ENCODE measurements at places on chromosomes 11 and 22.
A peak's percentile ranks its signal among the peaks of the same experiment; 100 is the strongest.

DNA sequence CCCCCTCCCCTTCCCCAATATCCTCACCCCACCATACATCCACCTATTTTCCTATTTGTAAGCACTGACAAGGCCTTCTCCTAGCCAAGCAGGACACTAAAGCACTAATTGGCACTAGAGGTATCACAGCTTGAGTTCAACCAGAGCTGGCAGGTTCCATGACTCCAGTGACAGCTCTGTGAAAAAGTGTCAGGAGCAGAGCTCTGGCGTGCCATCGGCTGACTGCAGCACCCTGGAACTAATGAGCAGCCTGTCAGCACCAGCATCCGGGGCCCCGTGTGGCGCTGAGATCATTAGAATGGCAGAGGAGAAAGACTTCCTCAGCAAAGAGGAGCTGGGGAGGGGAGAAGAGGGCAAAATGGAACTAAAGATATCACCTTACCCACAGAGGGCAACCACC is 847.4 kb downstream of the NTM start:
- no peak for DNase-seq

DNA sequence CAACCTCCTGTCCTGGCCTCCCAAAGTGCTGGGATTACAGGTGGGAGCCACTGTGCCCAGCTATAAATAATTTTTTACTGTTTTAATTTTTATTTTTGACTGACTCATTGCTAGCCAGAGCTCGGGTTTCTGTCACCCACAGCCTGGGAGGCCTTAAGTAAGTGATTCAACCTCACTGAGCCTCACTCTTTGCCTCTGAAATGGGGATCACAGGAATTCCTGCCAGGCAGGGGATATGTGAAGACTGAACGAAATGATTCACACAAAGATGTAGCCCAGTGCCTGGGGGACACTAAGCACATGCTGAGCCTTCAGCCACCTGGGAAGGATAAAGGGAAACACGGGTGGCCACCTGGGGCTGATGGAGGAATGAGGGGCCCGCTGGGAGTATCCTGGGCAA is 3.8 kb upstream of the LRRC74B start:
- peak; percentile 19 for DNase-seq

DNA sequence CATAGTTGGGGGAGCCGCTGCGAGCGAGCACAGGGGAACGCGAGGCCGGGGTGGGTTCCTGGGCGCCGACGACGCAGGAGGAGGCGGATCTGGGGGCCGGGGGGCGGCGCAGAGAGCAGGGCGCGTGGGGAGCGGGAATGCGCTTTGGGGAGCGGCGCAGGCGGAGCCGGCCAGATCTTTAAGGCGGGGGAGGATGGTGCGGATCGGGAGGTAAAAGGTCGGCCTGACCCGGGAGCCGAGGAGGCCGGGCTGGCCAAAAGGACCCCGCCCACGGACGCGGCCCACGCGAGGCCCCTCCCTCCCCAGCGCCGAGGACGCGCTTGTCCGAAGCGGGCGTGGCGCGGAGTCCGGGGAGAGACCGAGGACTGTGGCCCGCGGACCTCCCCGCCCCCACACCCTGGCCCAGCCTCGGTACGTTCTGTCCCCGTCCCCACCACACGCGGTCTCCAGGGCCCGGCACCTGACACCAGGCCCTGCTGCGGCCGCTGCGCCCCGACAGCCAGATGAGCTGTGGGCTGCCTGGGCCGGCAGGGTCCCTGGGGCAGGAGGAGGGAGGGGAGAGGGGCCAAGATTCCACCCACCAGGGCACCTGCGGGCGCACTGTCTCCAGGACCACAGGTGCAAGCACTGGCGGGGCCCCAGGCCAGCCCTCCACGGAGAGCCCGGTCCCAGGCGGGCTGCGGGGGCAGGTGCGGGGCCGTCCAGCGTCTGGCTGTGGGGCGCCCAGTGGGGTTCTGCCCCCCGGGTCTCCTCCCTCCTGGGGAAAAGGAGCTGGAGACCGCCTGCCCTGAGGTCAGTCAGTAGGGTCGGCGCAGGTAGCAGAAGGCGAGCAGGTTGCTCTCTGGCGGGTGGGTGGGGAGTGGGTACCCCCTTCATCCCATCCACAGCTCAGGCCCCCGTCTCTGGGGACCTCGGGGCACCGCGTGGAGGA is 10.9 kb downstream of the PIM3 start:
- peak; percentile 62 for DNase-seq

GRCh38 chr11:99814738-99815137 is 794.0 kb downstream of the CNTN5 start:
- no peak for DNase-seq

- no peak for DNase-seq
Observed at GRCh38 chr11:31531293-31531692, 21.7 kb downstream of the ELP4 start.

DNA sequence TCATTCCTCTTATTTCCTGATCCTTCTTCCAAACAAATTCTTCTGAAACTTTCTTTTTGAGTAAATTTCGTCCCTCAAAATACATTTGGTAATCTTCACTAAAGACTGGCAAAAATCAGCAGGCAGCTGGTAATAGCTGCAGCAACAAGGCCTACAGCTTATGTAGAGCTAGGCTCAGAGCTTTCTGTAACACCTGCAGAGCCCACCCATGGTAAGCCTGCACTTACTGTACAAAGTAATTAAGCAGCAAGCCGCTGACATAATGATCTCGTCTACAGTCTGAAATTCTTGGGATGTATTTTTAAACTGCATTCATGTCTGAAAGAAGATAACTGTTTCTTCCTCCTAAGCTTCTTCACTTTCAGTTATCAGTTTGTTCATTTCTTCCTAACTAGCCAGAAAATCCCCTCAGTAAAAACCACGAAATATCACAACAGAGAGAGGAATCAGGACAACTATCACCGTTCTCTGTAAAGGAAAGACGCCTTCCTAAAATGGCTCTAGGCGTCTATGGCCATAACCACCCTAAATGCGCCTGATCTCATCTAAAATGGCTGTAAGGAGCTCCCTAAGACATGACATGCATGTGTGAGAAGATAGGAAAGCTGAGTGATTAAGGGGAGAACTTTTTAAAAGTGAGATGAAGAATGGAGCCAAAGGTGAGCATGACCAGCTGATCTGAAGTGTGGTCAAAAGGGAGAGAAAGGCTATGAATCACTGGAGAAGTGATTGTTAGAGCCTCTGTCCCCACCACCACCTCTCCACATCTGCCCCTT is 56.2 kb downstream of the DENND5A start:
- DNase-seq, result no peak

- peak; percentile 57 for DNase-seq
Observed at GRCh38 chr11:5004424-5005274, 10.0 kb downstream of the OR51L1 start.

DNA sequence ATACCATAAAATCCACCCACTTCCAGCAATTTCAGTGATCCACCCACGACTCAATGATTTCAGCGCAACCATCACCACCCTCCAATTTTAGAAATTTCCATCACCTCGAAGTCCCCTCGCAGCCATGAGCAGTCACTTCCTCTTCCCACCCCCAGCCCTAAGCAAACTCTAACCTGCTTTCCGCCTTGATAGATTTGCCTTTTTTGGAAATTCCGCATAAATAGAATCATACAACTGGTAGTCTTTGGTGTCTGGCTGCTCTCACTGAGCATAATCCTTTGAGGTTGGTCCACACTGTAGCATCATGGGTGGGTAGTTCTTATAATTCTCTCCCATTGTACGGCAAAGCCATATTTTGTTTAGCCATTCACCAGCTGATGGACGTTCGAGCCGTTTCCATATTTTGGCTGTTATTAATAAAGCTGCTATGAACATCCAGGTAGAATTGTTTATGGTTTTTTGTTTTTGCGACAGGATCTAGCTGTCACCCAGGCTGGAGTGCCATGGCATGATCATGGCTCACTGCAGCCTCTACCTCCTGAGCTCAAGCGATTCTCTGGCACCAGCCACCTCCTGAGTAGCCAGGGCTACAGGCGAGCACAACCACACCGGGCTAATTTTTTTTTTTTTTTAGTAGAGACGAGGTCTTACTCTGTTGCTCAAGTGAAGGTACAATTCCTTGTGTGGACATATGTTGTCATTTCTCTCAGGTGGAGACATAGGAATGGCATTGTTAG is 16.0 kb downstream of the PIM3 start:
- DNase-seq, result no peak

- no peak for DNase-seq
Observed at GRCh38 chr22:19848298-19849224, 6.1 kb downstream of the GNB1L start.

GRCh38 chr11:113667801-113668200 is 38.3 kb downstream of the TMPRSS5 start:
- DNase-seq, result peak; percentile 64

DNA sequence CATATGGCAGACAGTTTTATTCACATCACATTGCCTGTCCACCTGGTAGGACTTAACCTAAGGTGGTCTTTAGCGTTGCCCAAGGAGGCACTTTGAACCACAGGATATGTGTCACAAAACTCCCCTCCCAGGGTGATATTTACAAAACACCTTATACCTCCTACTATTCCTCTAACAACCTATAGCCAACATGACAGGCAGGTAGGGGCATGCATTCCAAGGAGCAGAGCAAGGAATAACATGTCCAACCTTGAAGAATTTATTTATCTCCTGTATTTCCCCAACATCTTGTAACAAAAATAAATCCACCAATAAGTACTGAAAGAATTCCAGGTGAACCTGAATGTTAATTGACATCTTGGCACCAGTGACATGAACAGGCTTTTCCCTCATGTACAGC is 60.5 kb downstream of the SVIP start:
- DNase-seq, result no peak

- no peak for DNase-seq
Observed at GRCh38 chr11:71170624-71171423, 81.6 kb downstream of the SHANK2 start.

GRCh38 chr22:38129021-38129420 is 18.5 kb upstream of the BAIAP2L2 start:
- no peak for DNase-seq

GRCh38 chr11:9717719-9718118 is 53.8 kb downstream of the SWAP70 start:
- peak; percentile 11 for DNase-seq

- DNase-seq, result no peak
Observed at GRCh38 chr22:25403284-25403810, 161.1 kb upstream of the GRK3 start.

DNA sequence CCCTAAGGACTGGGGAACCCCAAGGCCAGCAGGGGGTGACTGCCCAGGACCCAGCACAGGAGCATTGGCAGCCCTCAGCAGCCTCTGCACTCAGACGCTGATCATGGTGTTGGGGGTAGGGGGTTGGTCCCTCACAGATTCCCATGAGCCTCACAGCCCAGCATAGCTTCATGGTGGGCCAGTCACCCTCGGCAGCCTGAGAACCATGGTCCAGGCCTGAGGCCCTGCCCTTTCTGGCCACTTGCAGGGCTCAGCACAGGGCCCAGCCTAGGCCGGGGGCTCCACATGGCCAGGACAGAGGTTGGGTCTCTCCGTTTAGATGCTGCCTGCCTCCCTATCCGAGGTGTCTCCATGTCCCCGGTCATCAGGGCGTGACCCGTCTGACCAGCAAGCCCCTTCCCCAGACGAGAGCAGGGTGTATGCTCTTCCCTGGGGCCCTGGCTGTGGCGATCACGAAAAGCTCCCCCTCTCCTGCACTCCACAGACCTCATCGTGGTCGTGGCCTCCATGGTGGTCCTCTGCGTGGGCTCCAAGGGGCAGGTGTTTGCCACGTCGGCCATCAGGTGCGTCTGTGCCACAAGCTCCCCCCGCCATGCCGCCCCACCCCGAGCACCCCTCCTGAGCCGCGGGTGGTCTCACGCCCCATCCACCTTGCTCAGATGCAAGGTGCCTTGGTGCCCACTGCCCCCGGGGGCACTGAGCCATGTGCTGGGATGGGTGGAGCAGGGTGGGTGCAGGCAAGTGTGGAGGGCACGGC is 126.2 kb downstream of the KCNQ1 start:
- DNase-seq, result no peak

DNA sequence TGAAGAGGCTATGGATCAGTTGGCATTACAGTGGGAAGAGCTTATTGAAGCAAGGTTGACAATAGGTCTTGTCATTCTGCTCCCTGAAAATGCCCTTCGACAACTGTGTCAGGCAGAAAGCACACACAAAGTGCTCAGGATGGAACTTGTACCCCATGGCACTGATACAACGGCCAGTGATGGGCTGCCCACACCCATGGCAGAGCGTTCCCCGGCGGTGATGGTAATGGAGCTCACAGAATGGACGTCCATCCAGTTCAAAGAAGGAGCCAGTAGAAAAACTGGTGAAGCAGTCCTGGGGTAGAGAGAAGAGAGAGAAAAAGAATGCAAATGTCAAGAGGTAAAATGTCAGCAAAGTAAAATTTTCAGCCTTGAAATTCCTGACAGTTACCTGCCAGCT is 19.5 kb upstream of the OR5B21 start:
- DNase-seq, result no peak

Data from fibroblast of villous mesenchyme (primary cell).